ENCODE measurements at places on chromosomes 16 and 17.

DNA sequence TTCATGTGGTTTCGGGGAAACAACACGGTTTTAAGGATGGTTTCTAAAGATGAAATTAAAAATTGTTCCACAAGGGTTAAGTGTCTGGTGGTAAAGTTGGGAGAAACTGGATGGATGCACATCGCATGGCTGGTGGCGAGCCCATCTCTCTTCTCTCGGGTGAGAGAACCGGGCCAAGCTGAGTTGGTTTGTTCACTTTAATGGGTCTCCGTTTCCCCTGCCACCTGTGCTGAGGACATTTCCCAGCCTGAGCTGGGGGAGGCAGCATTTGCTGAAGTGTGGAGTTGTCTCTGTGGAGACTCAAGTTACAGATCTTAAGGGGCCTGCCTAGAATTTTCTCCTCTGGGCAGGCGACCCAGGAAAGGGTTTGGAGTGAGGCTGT is 7.9 kb downstream of the FUS start:
- H3K36me3 ChIP-seq, result peaks cover 98% of the 10 kb centered on the region
- peaks cover 87% of the 10 kb centered on the region for H3K4me1 ChIP-seq
- H3K4me3 ChIP-seq, result no peak overlapping the region
- no peak for DNase-seq
- H3K27ac ChIP-seq, result peak overlapping the region; percentile 87

- no peaks in the 10 kb centered on the region for H3K27me3 ChIP-seq
- DNase-seq, result no peak
- H3K4me1 ChIP-seq, result peaks cover 76% of the 10 kb centered on the region
- peak overlapping the region; percentile 72 for H3K27ac ChIP-seq
- H3K36me3 ChIP-seq, result peaks cover 9% of the 10 kb centered on the region
These were observed 10.0 kb downstream of the FAM117A start for GRCh38 chr17:49753959-49754391.

- no peak overlapping the region for H3K27ac ChIP-seq
- DNase-seq, result no peak
- no peaks in the 10 kb centered on the region for H3K27me3 ChIP-seq
- H3K4me3 ChIP-seq, result no peak overlapping the region
- H3K4me1 ChIP-seq, result no peaks in the 10 kb centered on the region
- H3K36me3 ChIP-seq, result no peaks in the 10 kb centered on the region
These were observed 284.4 kb upstream of the MON1B start for GRCh38 chr16:76906552-76906951.

DNA sequence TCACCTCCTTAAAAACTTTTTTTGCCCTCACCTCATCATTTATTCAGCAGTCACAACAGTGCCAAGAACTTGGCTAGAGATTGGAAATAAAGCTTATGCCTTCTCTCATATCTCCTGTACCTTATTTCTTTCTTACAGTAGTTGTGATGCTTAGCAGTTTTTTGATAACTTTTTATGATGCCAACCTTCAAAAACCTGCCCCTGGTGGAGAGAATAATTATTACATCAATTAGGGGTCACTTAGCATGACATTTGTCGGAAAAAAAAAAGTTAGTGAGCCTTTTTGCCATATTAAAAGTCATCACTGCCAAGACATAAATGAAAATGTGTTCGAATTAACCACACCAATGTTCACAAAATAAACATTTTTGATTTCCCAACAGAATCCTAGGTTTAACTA is 296.6 kb downstream of the WWOX start:
- no peaks in the 10 kb centered on the region for H3K4me1 ChIP-seq
- no peak for DNase-seq
- peaks cover 13% of the 10 kb centered on the region for H3K36me3 ChIP-seq
- H3K4me3 ChIP-seq, result no peak overlapping the region

DNA sequence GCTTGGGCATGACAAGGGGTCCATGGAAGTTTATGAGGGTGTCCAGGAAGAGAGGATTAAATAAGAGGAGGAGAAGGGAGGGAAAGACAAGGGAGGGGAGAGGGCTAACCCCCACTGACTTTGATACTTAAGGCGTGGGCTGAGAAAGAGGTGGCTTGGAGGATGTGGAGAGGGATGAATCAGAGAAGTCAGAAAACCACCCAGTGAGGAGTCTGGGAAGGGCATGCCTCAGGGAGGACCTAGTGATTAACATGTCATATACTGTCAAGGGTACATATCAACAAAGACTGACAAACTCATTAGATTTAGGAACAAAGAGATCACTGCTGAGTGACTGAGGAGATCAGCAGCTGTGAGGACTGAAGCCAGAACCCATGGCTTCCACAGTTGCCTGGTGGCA is 145.4 kb downstream of the IRX5 start:
- H3K27ac ChIP-seq, result no peak overlapping the region
- H3K4me3 ChIP-seq, result no peak overlapping the region
- DNase-seq, result no peak
- H3K36me3 ChIP-seq, result no peaks in the 10 kb centered on the region
- no peaks in the 10 kb centered on the region for H3K4me1 ChIP-seq

GRCh38 chr16:79564671-79565107 is 35.8 kb downstream of the MAF start:
- H3K4me3 ChIP-seq, result no peak overlapping the region
- H3K27me3 ChIP-seq, result peaks cover 12% of the 10 kb centered on the region
- no peaks in the 10 kb centered on the region for H3K4me1 ChIP-seq

DNA sequence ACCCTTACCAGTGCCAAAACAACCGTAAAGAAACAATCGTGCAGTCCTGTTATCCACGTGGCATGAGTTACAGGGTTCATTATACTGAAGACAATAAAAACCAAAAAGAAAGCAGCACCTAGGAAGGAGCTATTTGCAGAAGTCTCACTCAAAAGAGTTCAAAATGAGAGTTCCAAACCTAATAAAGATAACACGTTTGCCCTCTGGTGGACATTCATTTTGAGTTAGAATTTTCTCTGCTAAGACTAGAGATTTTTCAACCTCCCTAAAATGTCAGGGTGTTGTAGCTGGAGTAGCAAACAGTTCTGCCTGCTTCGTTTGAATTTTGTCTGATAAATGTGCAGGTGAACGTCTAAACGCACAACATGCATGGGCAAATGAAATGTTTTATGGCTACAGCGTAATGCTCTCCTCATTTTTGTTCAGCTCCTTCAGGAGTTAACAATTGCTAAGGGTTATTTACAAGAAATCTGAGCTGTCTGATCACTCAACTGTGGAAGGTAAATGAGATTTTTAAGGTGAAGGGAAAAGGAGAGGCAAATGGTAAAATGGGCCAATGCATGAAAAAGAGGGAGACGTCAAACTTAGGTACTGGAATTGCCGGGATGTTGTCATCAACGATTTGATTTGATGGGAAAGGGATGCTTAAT is 1067.9 kb upstream of the EEF2KMT start:
- H3K36me3 ChIP-seq, result no peaks in the 10 kb centered on the region
- no peak overlapping the region for H3K4me3 ChIP-seq
- H3K4me1 ChIP-seq, result no peaks in the 10 kb centered on the region

GRCh38 chr16:10655415-10655977 is 39.2 kb downstream of the TEKT5 start:
- H3K27ac ChIP-seq, result no peak overlapping the region
- no peaks in the 10 kb centered on the region for H3K36me3 ChIP-seq
- no peak for DNase-seq
- peaks cover 4% of the 10 kb centered on the region for H3K27me3 ChIP-seq
- H3K4me1 ChIP-seq, result no peaks in the 10 kb centered on the region
- no peak overlapping the region for H3K4me3 ChIP-seq

GRCh38 chr16:680967-681745 is 946 bp downstream of the STUB1 start:
- H3K36me3 ChIP-seq, result peaks cover 18% of the 10 kb centered on the region
- H3K4me1 ChIP-seq, result peaks cover 34% of the 10 kb centered on the region
- H3K27me3 ChIP-seq, result peaks cover 5% of the 10 kb centered on the region
- peak overlapping the region; percentile 49 for H3K27ac ChIP-seq

GRCh38 chr16:82874271-82874670 is 247.5 kb downstream of the CDH13 start:
- H3K4me3 ChIP-seq, result no peak overlapping the region
- no peak for DNase-seq
- H3K36me3 ChIP-seq, result no peaks in the 10 kb centered on the region
- no peaks in the 10 kb centered on the region for H3K27me3 ChIP-seq
- no peaks in the 10 kb centered on the region for H3K4me1 ChIP-seq

GRCh38 chr16:31537362-31538242 is 9.9 kb downstream of the AHSP start:
- peaks cover 50% of the 10 kb centered on the region for H3K27me3 ChIP-seq
- DNase-seq, result no peak
- H3K27ac ChIP-seq, result peak overlapping the region; percentile 71
- peaks cover 13% of the 10 kb centered on the region for H3K4me1 ChIP-seq

DNA sequence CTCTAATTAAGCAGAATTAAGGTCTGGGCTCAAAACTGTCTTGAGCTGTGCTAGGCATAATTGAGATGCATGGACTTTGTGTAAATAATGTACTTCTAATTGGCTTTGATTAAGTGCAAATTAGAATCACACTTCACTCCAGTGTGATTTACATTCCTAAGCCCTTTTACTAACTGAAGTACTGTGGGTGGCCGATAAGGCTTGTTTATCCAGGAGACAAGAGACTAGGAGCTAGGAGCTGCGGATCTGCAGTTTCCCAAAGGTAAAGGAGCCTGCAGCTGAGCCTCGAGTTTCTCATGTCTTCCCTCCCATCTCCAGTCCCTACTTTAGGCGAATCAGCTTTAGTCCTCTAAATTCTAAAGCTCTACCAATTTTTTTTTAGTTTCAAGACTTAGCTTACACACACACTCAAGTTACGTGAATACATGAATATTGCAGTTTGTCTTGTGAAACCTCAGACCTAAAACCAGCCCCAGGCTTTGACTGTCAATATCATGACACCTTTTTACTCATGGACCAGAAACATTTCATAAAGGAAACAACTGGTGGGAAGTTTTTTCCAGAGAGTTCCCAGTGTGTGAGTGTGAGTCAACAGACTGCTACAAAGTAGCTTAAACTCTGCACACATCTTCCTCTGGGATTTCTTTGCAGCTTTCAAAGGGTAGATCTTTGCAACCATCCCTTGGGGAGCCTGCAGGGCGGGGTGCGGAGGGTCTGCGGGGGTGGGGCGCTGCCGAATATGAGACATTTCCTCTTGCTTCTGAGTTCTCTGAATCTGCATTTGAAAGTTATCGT is 113.9 kb upstream of the TBX2 start:
- H3K27ac ChIP-seq, result no peak overlapping the region
- H3K36me3 ChIP-seq, result peaks cover 2% of the 10 kb centered on the region
- H3K27me3 ChIP-seq, result no peaks in the 10 kb centered on the region
- H3K4me1 ChIP-seq, result peaks cover 12% of the 10 kb centered on the region

DNA sequence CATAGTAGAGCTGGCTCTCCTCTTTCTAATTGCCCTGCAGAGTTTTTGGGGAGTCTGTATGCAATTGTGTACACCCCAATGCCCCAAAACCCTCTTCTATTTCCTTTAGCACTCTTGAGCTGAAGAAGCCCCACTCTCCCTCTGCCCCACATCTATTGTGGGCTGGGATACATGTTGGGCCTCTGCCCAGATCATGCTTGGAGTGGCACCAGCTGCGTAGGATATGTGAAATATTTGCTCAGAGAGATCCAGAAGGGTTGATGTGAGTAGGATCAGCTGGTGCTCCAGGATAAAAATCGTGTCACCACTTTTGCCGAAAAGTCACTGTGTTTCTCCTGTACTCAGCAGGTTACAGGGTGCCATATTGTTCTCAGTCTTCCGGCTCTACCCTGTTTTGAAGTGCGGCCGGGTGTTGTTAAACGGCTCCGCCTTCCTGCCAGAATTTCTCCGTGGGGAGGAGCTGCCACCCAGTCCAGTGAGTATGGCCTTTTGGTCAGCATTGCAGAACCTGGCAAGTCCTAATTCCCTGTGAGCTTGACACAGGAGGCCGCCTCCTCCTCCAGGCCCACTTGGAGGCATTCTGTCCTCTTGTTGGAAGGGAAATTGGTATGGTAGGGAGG is 664.5 kb downstream of the WWOX start:
- H3K27ac ChIP-seq, result no peak overlapping the region
- no peak overlapping the region for H3K4me3 ChIP-seq
- H3K27me3 ChIP-seq, result no peaks in the 10 kb centered on the region
- no peaks in the 10 kb centered on the region for H3K36me3 ChIP-seq
- no peak for DNase-seq
- H3K4me1 ChIP-seq, result peaks cover 8% of the 10 kb centered on the region

- H3K27ac ChIP-seq, result no peak overlapping the region
- H3K4me3 ChIP-seq, result no peak overlapping the region
- peaks cover 2% of the 10 kb centered on the region for H3K4me1 ChIP-seq
- H3K36me3 ChIP-seq, result peaks cover 15% of the 10 kb centered on the region
- no peaks in the 10 kb centered on the region for H3K27me3 ChIP-seq
- DNase-seq, result no peak
These were observed 7.3 kb upstream of the MC1R start for GRCh38 chr16:89911375-89911774.

DNA sequence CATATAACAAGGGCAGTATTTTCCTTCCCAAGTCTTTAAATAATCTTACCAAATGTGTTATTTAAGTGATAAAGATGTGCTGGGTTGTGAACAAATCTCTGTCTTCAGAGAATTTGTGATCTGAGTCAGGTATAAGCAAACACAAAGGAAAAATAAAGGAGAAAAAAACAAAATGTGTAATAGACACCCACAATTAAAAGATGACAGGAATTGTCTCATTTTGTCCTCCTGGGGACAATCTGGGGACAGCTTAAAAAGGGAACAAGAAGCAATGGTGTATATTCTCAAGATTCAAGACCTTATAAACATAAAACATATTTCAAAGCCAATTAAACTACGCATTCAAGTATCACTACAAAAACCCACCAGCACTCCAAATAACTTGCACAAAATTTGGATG is 107.2 kb downstream of the TRIM37 start:
- no peak overlapping the region for H3K4me3 ChIP-seq
- peaks cover 26% of the 10 kb centered on the region for H3K4me1 ChIP-seq
- H3K27me3 ChIP-seq, result no peaks in the 10 kb centered on the region
- no peak overlapping the region for H3K27ac ChIP-seq
- no peak for DNase-seq

DNA sequence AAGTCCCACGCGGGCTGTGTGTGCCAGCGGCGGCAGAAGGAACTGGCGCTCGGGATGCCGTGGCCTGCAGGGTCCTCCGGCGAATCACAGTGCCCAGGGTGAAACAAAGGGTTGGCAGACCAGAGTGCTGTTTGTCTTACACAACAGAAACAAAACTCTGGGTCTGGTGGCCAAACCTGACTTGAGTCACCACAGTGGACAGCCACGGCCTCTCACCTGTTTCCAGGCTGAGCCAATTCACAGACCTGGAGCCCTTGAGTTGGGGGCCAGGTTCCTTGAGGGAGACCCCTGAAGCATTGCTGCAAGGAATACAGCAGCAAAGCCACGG is 2.1 kb upstream of the CHMP6 start:
- peaks cover 3% of the 10 kb centered on the region for H3K36me3 ChIP-seq
- no peak overlapping the region for H3K27ac ChIP-seq
- H3K4me3 ChIP-seq, result no peak overlapping the region

GRCh38 chr17:73266796-73267195 is 5.1 kb upstream of the CPSF4L start:
- no peaks in the 10 kb centered on the region for H3K27me3 ChIP-seq
- H3K4me3 ChIP-seq, result no peak overlapping the region
- no peaks in the 10 kb centered on the region for H3K4me1 ChIP-seq
- DNase-seq, result no peak

DNA sequence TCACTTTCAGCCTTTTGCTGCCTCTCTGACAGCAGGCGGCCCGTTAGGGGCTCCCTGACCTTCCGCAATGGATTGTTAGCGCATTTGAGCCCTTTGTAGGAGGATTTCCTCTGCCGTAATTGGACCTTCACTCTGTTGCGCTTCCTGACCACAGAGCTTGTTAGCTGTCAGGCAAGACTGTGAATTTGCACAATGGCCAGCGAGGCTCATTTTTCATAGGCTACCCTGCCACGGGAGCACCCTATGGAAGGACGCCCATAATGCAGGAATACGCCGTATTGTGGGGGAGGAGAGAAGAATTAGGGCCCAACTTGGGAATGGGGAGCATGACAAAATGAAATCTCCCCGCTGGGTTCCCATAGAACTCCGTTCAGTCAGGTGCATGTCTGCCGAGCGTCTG is 205.2 kb upstream of the NLRP1 start:
- peaks cover 4% of the 10 kb centered on the region for H3K36me3 ChIP-seq
- no peak overlapping the region for H3K27ac ChIP-seq
- peaks cover 32% of the 10 kb centered on the region for H3K27me3 ChIP-seq
- H3K4me3 ChIP-seq, result no peak overlapping the region
